ENCODE measurements at places on chromosomes 11 and 22. TPM values are rescaled to one million over a fixed set of nuclear protein-coding genes. Genes with fewer than 3 reads are reported as not detected.

DNA sequence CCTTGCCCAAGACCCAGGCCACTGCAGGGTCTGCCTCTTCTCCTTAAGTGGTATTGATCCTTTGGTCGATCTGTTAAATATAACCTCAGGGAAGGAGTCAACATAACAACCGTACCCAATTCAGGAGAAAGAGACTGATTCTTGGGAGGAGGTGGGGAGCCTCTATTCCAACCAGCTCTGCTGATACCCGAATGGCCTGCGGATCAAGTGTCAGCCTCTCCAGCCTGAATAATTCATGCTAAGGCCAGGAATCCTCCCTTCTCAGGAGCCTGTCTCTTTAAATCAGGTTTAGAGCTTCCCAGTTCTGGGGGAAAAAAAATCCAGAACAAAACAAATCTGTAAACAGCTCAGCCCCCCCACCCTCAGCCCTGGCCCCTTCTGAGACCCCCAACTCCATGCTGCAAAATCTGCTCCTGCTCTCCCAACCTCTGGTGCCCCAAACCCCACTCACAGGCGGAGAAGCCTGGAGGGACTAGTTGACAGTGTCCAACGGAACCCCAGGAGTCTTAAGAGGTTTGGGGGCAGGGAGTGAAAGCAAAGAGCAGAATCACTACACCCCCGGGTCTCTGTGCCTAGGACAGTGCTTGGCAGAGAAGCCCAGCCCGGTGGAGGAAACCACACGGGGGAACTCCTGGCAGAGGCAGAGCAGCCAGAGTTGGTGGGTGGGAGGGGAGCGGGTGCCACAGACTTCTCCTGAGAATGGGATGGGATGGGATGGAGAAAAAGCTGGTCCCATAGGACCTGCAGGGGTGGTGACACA, 863 bp upstream of the TPBGL start:
- DNase-seq = no peak

The CECR2 gene
- 8.9 TPM for polyA plus RNA-seq

The PHLDA2 gene
- polyA plus RNA-seq = 1.7 TPM

- no peak for DNase-seq
These were observed 100.1 kb downstream of the PRR5L start for GRCh38 chr11:36395978-36396736.

Measured in left renal cortex interstitium (tissue), 4 donors.